Foreskin melanocyte (primary cell): ENCODE measurements at places on chromosomes 5 and 9.

GRCh38 chr5:151577566-151577965, 13.6 kb downstream of the FAT2 start:
- no peak for DNase-seq

GRCh38 chr5:148861088-148861487, 34.7 kb downstream of the ADRB2 start:
- DNase-seq: no peak

GRCh38 chr9:99073347-99073746, 31.6 kb upstream of the TGFBR1 start:
- no peak for DNase-seq

GRCh38 chr5:81288021-81288433, 13.4 kb upstream of the ZCCHC9 start:
- DNase-seq: no peak

DNA sequence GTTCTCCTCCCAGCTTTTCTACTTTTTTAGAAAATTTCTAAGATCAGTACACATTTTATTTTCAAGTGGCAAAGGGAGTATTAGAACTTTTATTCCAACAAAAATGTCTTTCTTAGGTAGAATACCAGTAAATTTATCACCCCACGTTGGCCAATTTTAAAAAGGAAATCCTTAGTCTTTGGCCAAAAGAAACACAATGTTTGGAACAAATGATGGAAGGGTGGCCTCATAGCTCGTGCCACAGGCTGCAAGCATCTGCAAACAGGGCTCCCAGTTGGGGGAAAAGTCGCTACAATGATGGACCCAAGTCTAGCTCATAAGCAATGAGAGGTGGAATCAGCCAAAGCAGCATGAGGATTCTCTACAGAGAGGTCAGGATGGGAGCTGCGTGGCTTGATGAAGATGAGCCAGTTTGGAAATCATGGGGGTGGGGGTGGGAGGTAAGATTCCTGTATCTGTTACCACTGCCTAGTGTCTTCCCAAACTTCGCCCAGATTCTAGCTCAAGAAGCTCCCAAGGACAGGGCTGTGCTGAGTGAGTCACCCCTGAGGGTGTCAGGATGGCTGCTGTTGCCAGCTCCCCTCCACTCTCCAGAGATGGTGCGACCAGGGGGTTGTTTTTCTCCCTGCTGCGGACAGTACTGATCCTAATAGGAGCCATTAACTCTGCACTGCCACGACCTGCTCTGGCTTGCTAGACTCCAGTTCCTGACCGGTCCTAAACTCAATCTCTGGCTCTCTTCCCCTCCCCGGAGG, 75.6 kb downstream of the DCP2 start:
- no peak for DNase-seq

DNA sequence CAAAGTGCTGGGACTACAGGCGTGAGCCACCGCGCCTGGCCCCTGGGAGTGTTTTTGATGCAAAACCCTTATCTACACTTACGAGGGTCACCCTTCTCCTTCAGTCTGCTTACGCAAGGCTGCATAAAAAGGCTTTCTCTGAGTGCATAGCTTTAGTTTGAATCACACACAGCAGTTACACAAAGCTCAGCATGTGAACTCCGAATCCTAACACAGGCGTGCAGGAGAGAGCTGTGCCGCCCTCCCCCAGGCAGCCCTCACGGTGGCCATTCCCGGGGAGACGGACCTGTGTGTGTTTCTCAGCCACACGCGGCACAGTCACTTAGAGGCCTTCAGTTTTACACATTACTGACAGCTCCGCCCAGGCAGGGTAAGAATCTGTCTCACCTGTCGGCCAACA, 26.7 kb downstream of the EXD3 start:
- no peak for DNase-seq

GRCh38 chr9:72473474-72474261, 47.7 kb upstream of the TMC1 start:
- DNase-seq: no peak

- no peak for DNase-seq
Observed at GRCh38 chr5:127696683-127697082, 6.5 kb upstream of the CCDC192 start.

DNA sequence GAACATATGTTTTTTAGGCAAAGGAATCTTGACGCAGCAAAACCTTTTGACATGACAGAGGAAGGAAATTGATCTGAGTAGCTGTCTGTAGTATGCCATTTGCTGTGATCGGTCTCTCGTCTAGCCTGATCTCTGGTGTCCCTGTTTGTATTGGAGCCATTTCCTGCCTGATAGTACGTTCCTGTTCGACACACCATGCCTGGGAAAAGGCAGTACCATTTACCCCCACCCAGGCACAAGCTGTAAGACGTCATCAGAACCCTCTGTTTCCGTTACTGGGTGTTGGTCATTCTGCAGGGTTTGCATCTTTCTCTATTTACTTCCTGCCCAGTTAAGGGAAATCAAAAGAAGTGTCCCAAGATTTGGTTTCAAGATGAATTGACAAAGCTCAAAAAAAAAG, 129.7 kb downstream of the CEMIP2 start:
- no peak for DNase-seq

DNA sequence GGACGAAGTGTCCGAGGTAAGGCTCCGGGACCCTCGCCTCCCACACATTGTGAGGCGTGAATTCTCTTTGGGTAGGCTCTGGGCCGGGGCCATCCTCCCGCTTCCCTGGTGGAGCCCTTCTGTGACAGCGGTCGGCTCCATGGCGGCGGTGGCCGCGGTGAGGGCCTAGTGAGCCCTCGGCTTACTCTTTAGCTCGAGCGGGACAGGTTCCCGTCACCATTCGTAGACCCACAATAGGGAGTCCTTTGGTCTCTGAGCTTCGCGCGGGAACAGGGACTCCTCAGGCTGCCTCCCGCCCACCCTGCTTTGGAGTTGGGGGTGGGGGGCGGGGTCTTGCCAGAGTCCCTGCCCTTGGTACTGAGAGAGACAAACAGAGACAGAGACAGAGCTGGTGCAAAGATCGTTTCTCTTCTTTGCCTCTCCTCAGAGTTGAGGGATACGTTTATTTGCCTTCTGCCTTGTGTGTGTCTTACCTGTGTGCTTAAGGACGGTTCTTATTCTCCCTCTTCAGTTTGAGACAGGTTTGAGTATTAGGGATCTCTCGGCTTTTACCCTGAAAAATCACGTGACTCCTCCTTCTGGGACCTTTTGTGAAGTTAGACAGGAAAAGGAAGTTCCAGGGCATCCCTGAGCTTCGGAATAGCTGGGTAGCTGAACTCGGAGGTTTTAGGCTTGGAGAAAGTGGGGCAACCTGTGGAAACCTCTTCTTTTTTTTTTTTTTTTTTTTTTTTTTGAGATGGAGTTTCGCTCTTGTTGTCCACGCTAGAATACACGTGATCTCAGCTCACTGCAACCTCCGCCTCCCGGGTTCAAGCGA, 833 bp downstream of the ANKHD1 start:
- DNase-seq: peak; percentile 67

GRCh38 chr9:698276-698675, 143.2 kb upstream of the DMRT1 start:
- no peak for DNase-seq

GRCh38 chr9:14985419-14985818, 75.2 kb upstream of the FREM1 start:
- DNase-seq: no peak

GRCh38 chr9:74526215-74526614, 29.1 kb downstream of the RORB start:
- no peak for DNase-seq
